ENCODE measurements at places on chromosomes 4 and X.

GRCh38 chrX:108426262-108426661 lies 12.0 kb downstream of the COL4A6 start:
- DNase-seq, result no peak

- DNase-seq, result peak; percentile 88
Observed at GRCh38 chrX:37349221-37350033, at the start of gene PRRG1. PRRG1 (plus strand) TSS chrX:37349364; CDS start chrX:37406250, 56,886 bp downstream.

GRCh38 chr4:169109035-169109675 lies 99.1 kb upstream of the CBR4 start:
- no peak for DNase-seq

DNA sequence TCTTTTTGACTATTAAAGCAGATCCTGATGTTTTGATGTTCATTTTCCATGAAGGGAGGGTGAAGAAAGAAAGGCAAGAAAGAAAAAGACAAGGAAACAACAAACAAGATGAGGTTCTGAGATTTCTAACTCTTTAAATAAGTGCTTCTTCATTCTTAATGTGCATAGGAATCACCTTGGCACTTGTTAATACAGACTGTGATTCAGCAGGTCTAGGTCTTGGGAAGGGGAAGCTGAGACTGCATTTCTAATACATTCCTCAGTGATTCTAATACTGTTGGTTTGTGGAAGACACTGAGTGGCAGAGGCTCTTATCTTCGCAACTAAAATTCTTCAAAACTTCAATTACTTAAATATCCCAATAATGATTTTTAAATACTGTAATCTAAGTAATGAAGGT lies 95.2 kb upstream of the NAP1L5 start:
- DNase-seq, result no peak

- DNase-seq, result no peak
Observed at GRCh38 chr4:1015179-1015578, 3.8 kb downstream of the FGFRL1 start.

DNA sequence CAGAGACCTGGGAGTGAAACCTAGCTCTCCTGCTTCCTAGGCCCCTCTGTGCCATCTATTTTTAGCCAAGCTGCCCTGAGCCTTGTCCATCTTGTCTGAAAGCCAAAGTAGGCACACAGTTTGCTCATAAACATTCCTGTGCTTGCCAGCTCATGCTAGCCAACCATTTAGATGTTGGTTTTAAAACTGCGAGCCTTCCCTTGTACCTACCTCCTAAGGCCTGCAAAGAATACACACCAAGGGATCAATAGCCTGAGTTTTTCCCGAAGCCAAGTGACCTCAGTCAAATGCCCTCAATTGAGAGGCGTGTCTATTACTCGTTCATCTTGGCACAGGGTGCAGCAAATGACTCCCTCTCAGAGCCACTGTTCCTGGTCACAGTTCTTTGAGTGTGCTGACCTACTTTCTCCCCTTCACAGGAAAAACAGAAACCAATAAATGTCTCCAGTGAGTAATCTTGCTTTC lies 48.5 kb downstream of the ZCCHC12 start:
- DNase-seq, result no peak

DNA sequence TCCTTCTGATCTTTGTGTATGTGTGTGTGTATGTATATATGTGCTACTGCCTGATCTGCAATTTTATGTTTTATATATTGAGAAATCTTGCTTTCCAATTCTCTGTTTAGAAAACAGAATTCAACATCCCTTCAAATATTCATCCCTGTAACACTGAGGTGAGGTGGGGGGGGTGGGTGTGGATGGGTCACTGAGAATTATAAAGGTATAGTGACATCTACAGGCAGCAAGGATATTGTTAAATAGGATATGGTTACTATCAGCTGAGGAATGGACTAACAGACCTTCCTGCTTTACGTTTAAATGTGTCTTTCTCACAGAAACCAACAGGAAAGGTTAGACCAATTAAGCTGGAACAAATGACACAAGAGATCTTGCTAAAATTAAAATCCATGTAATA lies 19.0 kb upstream of the MAGEB2 start:
- no peak for DNase-seq

DNA sequence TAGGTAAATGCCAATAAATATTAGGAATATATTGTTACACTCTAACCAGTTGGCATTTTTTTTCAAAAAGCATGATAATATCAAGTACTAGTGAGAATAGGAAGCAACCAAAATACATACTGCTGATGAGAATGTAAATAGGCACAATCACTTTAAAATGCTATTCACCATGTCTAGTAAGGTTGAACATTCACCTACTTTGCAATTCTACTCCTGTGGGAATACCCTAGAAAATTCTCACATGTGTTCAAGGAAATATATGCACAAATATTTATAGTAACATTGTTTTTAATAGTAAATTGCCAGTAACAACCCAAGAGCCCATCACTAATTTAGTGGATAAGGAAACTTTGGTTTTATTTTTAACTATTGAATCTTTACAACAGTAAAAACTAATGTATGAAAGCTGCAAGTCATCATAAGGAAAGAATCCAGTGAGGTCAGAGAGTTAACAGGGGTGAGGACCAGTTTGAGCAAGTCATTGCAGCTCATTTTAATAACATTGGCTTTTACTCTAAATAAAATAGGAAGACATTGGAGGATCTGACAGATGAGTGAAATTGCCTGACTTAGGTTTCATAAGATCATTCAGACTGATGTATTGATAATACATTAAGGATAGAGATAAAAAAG lies 23.6 kb downstream of the FSTL5 start:
- no peak for DNase-seq

DNA sequence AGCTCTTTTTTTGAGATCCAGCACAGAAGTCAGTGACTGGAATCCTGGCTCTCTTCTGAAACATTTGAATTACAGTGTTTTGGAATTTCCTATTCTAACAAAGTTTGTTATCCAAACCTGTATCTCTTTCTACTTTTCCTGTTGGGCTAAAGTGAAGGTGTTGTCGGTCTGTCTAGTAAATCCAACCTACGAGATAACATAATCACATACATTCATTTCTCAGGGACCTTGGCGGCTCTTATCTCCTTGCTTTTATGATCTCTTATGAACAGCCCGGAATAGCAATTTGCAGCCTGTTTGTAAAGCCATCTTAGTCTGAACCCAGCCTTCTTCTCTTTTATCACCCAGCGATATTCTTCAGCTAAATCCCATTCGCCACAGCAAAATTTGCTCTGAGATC lies 14.5 kb downstream of the PPARGC1A start:
- DNase-seq, result no peak

- DNase-seq, result no peak
Observed at GRCh38 chr4:85632981-85633380, 158.0 kb downstream of the ARHGAP24 start.

- no peak for DNase-seq
Observed at GRCh38 chr4:6092131-6092530, 73.9 kb upstream of the C4orf50 start.

DNA sequence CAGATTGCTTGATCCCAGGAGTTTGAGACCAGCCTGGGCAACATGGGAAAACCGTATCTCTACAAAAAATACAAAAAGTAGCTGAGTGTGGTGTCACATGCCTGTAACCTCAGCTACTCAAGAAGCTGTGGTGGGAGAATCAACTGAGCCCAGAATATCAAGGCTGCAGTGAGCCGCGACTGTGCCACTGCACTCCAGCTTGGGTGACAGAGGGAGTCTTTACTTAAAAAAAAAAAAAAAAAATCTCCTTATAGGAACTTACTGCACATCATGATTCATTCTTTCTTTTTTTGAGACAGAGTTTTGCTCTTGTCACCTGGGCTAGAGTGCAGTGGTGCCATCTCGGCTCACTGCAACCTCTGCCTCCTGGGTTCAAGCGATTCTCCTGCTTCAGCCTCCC lies 24.3 kb downstream of the UPF3B start:
- no peak for DNase-seq
